ENCODE measurements at places on chromosomes 11 and 22.

DNA sequence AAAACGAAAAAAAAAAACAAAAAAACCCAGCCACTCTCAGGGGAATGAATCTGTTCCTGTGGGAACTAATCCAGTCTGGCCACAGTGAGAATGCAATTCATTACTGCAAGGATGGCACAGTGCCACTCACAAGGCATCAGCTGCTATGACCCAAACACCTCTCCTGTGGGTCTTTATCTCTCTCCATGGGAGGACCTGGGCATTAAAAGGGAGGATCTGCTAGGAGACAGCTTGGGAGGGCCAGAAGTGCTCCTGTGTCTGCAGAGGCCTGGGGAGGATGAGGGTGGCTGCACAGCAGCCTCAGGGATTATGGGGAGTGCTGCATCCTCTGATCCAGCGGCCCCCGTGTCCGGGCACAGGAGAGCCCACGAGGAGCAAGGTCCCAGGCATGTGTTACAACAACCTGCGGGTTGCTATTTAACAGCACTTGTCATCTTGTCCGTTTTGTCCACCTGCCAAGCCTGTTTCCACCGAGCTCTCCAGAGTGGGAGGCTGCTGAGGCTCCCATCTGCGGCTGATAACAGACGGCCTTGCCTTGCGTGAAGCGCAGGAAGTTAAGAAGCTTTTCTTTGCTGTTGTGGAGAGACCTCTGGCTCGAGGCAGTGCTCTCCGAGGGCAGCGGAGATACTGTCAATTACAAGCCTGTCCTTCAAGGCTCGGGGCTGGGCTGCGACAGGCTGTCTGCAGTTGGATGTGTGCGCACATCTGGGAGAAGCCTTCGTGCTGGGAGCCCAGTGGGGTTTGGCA, 97.7 kb downstream of the NXPE2 start:
- peak; percentile 37 for DNase-seq

- no peak for DNase-seq
Observed at GRCh38 chr22:43391306-43391705, 20.5 kb upstream of the MPPED1 start.

DNA sequence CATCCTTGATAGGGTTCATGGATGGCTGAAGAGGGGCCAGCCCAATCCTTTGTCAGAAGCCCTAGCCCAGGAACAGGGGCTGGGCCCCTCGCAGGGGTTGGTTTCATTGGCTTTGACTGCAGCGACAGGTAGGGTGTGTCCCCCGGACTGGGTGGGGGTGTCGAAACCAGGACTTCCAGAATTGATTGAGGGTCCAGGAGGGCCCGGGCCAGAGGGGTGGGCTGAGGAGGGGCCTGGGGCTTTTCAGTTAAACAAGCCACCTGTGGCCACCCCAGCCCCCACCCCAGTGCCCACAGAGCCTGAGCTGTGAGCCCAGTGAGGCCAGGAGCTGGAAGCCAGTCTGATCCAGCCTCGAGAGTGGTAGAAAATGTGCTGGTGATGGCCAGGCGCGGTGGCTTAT, 18.1 kb upstream of the PRR5 start:
- DNase-seq, result no peak

DNA sequence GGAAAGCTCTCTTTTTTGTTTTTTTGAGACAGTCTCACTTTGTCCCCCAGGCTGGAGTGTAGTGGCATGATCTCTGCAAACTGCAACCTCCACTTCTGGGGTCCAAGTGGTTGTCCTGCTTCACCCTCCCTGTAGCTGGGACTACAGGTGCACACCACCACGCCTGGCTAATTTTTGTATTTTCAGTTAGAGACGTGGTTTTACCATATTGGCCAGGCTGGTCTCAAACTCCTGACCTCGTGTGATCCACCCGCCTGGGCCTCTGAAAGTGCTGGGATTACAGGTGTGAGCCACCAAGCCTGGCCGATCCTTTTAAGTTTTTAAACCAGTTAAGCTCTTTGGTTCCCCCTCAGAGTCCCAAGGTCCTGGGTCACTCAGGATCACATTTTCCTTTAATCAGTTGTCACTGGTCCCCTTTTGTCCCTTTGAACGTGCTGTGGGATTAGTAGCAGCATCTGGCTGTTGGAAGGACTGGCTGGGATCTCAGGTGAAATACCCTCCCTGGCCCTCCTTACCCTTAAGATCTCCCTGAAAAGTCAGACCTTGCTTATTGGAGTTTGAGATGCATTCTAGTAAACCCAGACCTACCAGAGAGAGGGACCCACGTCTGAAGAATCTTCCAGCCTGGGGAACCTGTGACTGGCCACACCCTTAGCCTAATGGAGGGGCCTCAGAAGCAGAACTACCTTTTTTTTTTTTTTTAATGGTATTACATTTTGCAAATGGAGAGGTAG, 8.1 kb downstream of the MALAT1 start:
- DNase-seq, result peak; percentile 53

DNA sequence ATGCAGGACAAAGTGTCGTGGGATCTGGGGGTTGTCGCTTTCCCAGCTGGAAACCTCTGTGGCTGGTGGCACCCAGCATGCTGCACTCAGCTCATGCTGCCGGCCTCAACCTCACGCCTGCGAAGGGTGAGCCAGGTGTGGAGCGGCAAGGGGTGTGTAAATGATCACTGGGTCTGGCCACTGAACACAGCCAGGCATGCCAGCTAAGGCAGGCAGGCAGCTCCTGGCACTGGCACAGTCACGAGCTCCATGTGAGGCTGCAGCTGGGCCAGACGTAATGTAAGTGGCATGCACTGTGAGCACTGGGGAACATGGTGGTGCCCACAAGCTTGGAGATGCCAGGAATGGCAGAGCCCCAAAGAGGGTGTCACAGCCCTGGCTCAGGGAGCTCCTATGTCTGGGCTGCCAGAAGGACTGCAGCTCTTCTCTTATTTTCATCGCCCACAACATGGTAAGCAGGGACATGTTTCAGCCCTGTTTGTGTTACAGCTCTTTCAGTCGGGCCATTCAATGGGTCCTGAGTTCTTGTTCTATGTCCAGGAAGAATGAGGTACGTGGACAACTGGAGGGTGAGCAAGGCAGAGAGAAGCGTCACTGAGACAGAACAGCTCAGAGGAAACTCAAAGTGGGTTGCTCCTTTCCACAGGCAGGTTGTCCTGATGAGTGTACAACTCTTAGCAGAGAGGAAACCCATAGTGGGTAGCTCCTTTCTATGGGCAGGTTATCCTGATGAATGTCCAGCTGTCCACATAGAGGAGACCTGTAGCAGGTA, 403.8 kb downstream of the CNTN5 start:
- DNase-seq, result no peak

DNA sequence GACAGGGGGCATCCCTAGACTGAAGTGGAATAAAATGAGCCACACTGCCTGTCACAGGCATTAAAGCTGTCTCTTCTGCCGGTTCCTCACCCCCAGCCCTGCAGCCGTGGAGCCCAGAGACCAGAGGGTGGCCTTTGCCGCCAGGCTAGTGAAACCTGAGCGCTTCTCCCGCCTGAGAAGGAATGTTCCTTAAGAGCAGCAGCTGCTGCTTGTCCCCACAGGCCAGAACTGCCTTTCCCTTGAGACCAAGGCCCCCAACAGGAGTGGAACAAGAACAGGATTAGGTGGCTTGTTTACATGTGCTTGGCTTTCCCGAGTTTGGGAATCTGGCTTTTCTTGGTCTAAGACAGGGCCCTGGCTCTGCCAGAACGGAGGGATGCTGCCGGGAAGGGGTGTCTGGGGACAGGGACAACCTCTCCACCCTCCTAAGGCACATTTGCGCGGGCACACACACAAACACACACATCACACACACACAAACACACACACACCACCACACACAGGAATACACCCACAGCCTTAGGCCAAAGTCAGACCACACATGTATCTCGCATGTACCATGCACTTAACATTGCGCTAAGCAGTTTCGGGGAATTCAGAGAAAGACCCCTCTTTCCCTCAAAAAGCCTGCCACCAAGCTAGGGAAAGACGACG, 91.8 kb downstream of the FEZ1 start:
- DNase-seq, result no peak

DNA sequence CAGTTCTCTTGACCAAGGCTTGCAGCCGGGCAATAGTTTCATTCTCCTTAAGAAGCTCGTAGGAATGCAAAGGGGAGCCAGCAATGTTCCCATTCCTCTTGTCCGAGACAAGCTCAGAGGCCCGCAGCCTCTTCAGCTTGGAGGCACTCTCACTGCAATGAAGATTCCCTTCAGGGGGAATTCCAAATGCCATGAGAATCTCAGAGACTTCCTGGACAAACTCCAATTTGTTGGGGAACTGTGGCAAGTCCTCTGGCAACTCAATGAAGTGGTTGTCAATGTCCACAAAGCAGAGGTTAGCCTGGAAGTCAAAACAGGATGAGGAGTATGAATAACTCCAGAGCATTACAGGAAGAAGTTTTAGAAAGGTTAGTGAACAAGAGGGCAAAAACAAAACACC, 84.4 kb downstream of the DENND5A start:
- no peak for DNase-seq

DNA sequence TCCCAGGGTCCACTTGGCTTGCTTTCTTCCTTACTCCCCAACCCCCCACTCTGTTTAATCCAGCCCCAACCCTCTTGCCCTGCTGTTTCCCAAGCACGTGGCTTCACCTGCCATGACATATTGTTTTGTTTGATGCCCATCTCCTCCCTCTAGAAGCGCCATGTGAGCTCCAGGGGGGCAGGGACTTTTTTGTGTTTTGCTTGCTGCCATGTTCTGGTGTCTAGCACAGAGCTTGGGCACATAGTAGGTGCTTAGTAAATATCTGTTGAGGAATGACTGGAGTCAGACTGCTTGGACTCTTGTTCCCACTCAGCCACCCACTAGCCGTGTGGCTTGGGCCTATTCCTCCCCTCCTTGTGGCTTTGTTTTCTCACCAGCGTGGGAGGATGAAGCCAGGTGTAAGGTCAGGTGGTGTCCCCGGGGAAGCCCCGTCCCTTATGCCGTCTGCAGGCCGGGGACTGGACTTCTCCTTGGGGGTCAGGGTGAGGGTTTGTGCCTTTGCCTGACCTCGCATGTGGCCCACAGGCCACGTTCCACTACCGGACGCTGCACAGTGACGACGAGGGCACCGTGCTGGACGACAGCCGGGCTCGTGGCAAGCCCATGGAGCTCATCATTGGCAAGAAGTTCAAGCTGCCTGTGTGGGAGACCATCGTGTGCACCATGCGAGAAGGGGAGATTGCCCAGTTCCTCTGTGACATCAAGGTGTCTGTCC, 3.8 kb downstream of the AIP start:
- no peak for DNase-seq

GRCh38 chr11:27991736-27992135, 116.2 kb downstream of the KIF18A start:
- no peak for DNase-seq

GRCh38 chr11:24622262-24622661, 125.4 kb downstream of the LUZP2 start:
- no peak for DNase-seq

- no peak for DNase-seq
Observed at GRCh38 chr11:3121931-3122774, 43.0 kb downstream of the OSBPL5 start.

- DNase-seq, result peak; percentile 82
Observed at GRCh38 chr11:117717485-117718314, 79.3 kb downstream of the DSCAML1 start.

DNA sequence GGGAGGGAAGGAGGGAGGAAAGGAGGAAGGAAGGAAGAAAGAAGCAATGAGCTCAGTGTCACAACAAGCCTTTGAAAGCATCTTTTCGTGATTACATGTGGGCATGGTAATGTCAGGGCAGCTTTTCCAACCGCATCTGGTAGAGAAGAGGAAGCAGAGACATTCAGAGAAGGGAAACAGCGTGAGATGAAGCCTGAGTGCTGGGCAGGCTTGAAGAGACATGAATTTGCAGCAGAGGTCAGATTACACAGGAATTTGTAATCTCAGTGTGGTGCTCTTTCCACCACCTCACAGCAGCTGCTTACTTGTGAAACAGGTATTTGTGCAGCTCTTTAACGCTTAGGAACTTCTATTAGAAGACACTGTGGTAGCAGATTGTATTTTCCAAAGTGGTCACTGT, 289.5 kb upstream of the C11orf87 start:
- no peak for DNase-seq

DNA sequence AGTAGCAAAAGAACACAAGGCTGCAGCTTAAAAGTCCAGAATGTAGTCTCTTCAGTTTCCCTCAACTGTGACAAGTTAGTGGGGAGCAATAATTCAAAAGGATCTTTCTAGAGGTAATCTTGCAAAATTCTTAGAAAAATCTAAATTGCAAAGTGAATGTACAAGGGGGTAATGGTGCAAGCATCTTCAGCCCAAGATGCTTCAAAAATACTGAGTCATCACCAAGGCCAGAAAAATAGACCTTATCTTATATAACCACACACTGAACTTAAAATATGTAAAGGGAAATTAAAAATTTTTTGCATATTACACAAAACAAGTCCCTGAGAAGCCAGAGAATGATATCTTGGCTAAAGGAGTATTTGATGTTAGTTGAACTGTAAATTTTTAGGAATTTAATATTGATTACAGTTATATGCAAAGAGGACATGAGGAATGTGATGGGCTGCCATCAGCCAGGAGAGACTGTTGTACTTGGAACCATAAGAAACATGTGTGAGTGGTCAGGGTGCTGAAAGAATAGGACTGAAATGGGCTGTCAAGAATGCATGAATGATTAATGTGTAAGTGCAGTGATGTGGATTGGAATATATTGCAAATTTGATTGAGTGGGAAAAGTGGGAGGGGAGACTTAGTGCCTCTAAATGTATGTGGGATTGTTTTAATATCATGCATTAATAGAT, 85.7 kb upstream of the LIN7C start:
- no peak for DNase-seq

DNA sequence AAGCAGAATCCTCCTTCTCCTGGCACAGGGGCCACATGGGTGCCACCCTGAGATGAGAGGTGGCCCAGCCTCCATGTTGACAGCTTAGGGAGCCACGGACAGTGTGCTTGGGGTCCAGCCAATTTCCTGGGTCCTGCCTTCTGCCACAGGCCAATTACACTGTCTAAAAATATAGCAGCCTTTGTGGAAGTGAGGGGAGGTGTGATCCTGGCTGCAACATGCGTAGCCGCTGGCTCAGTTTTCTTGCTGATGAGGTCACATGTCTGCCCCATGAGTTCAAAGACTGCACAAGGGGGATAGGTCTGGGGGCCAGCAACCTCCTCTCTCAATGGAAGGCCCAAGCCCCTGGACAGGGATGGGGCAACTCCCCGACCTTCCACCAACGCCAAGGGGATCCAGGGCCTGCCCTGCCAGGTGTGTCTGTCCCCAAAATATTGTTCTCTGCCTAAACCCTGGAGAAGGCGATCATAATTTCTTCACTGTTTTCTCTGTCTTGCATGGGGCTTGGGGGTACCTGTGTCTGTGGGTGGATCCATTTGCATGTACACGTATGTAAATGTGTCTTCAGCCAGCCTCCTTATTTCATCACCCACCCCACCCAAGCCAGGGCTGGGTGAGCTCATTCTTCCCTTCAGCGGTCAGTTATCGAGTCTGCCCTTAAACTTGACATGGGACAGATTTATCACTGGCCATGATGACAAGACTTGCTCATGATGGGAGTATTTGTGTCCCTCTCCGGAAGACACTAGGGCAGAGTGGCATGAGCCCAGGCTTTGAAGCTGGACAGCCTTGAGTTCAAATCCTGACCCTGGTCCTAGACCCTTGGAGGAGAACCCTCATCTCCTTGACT, 59.4 kb downstream of the OTOG start:
- DNase-seq, result no peak

GRCh38 chr11:10657308-10658271, 36.0 kb downstream of the IRAG1 start:
- DNase-seq, result no peak

GRCh38 chr22:50719814-50720300, 18.1 kb upstream of the ACR start:
- DNase-seq, result no peak

- no peak for DNase-seq
Observed at GRCh38 chr11:132904607-132905006, 627.7 kb downstream of the OPCML start.

- DNase-seq, result no peak
Observed at GRCh38 chr11:59562292-59562691, 51.0 kb downstream of the OR4D9 start.

GRCh38 chr22:39502789-39503409, 809 bp downstream of the MIEF1 start:
- DNase-seq, result no peak

Data from NCI-H2029 (cell line).